EL (cell line): ENCODE measurements at places on chromosomes 5 and 9.
A peak's percentile ranks its signal among the peaks of the same experiment; 100 is the strongest.

- peak; percentile 36 for DNase-seq
Observed at GRCh38 chr5:40679913-40680681, at the start of gene PTGER4. PTGER4 (plus strand) TSS chr5:40679915; CDS start chr5:40680994, 1,079 bp downstream.

- DNase-seq: no peak
Observed at GRCh38 chr9:5336688-5337087, 3.0 kb downstream of the RLN1 start.

GRCh38 chr5:6820851-6821479, 107.7 kb downstream of the TENT4A start:
- DNase-seq: peak; percentile 29

DNA sequence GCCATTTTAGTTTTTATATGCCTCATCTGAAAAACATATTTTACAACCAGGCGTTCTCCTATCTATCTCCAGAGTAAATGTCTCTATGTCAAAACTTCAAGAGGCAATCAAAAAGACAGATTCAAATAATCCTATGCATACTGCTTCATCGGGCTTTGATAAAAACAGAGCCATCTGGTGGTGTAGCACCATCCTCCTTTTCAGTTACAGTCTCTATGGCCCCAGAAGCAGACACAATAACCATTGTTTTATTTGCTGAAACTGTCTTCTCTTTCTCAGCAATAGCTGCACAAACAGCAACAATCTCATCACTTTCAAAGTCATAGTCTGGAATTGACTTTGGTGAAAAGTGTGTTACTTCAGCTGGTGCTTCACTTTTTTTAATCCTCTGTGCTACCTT, 36.3 kb downstream of the PTGER4 start:
- DNase-seq: no peak

- DNase-seq: no peak
Observed at GRCh38 chr9:73451003-73451402, 299.3 kb downstream of the ANXA1 start.
